ENCODE measurements at places on chromosomes 12 and 14.

GRCh38 chr12:117967043-117967442 is 1.7 kb downstream of the KSR2 start:
- no peak for DNase-seq

DNA sequence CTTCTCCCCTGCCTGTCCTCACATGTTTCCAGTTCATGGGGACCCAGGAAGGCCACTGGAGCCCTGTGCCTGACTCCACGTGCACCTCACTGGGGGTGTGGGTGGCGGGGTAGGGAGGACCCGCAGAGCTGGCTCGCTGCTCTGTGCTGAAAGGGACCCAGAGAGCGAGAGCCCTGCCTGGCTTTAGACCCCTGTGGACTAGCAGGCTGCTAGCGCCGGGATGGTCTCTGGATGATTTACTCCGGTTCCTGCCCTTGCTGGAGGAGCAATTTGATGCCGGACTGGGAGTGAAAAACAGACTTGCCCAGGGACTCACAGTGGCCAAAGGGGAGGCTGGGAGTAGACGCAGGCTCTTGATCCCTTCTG is 49.0 kb downstream of the NTF3 start:
- DNase-seq: no peak

DNA sequence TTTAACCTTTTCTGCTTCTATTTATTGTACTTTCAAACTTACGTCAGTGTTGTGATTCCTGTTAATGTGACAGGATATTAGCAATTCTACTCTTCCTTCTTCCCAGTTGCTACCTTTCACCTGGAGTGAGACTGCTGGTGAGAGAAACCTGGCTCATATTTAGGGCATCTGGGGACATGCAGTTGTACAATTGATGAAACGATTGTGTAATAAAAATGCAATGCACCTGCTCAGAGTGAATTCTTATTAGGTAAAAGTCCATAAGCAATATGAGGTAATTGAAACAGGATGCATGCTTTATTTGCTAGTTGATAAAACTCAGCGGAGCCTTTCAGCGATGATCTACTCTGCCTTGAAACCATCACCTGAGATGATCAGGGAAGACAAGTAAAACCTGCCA is 116.1 kb upstream of the FBXO33 start:
- no peak for DNase-seq

DNA sequence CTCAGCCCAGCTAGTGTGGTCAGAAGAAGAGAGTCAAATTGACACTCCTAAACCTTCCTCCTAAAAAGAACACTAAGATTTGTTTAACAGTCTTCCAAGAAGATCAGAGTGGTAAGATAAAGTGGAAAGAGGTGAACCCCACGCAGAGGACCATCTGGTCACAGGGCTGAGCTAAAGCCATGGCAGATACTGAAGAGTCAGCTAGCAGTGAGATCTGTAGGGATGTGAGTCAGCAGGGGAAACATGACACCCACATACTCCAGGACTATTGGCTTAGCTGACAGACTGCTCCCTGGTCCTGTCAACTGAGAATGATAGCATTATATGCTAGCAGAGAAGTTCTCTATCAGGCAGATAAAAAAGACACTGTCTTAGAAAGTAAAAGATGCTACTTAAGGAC is 269.4 kb upstream of the ALG10 start:
- no peak for DNase-seq

DNA sequence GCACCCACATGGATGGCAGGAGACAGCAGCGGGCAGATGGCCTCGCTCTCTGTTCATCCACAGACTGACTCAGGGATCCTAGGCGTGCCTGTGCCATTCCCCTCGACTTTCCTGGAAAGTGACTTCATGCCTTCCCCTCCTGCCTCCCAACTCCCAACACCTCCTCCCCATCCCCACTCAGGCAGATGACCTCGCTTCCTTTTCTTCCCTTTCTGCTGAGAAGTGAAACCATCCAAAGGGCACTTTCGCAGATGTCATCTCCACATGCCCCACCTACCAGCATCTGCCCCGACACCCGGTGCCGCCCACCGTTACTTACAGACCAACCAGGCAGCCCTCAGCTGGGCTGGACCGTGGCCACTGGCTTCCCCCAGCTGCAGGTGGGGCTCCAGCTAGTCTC is 29.6 kb downstream of the BEGAIN start:
- no peak for DNase-seq

GRCh38 chr14:72636094-72636493 is 257.8 kb downstream of the DPF3 start:
- no peak for DNase-seq

- no peak for DNase-seq
These were observed 14.5 kb downstream of the R3HDM2 start for GRCh38 chr12:57416039-57416996.

DNA sequence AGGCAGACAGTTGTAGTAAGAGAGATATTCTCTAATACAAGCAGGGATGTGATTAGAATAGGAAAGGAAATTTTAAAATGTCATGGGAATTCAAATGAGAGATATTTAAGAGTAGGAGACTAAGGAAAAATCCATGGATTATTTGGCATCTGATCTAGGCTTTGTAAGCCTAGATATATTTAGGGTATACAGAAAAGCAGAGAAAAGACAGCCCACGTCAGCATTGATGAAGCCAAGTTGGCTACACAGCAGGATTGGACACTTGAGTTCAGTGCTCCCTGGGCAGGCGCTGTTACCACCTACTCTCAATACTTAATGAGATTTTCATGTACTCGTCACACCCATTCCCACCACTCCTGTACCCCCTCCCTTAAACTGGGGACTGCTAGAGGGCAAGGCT is 1.7 kb upstream of the KCNJ8 start:
- no peak for DNase-seq

GRCh38 chr14:89276424-89276975 is 140.5 kb downstream of the FOXN3 start:
- DNase-seq: no peak

- no peak for DNase-seq
These were observed 4.0 kb downstream of the CHD4 start for GRCh38 chr12:6603095-6603567.

DNA sequence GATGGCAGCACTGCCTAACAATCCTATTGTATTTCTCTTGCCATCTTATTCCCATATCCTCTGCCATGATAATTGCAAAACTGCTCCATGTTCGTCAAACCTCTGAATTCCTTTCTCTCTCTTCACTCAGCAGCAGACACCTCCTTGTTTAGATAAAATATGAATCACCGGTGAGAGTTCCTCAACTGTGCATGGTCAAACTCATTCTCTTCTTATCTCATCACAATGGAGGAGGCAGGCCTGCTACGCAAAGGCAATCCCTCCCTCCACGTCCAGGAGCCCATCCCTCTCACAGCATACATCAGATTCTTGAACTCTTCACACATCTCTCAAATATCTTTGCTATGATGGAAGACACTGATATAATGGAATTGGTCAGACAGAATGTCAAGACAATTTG is 90.1 kb upstream of the DAAM1 start:
- no peak for DNase-seq

- DNase-seq: no peak
These were observed 248.8 kb downstream of the SUDS3 start for GRCh38 chr12:118625050-118625675.

DNA sequence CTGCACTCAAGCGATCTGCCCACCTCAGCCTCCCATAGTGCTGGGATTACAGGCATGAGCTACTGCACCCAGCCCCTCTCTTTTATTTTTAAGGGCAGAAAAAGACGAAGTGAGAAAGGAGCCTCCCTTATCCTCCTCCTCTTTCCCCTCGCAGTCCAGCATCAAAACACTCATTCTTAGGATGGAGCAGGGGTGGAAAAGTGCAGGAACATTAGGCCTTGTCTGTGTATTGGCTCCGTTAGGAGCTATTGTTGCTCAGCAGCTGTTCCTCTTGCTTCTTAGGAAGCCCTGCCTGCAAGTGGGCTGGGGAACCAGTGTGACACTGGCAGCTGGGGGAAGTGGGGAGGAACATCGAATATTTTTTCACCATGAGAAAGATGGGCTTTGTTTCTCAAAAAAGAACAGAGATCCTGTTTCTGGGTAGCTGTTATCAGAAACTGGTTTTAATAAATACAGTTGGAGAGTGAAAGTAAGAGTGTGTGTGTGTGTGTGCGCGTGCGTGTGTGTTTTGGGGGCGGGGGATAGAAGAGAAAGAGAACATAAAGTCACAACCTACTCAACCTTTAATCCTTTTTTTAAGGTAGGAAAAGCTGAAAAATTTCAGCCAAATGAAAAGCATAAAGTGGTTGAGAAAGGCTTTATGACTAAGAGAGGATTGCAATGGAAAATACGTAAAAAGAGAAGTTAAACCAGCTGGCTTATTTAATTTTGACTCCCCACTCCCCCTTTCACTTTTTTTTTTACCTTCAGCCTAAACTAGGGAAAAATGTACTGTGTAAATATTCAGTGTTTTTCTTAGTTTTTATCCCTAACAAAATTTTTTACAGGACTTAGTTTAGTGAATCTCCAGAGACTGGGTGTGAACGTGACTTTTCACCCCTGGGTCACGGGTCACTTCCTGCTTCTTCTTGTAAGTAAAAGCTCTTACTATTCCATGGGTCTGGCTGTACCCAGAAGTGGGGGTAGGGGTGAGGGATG is 197.2 kb upstream of the PLEKHG7 start:
- DNase-seq: no peak

DNA sequence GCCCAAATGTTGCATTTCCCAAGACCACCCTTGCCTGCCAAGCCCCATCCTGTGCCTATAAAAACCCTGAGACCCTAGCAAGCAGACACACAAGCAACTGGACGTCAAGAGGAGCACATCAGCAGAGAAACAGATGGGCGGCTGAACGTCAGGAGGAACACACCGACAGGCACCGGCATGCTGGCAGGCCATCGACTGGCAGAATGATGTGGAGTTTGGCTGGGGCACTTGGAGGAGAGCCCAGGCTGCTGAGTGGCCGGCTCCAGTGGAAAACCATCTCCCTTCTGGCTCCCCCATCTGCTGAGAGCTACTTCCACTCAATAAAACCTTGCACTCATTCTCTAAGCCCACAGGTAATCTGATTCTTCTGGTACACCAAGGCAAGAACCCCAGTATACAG is 130.1 kb downstream of the SLC41A2 start:
- no peak for DNase-seq

- no peak for DNase-seq
These were observed 45.1 kb downstream of the MYF5 start for GRCh38 chr12:80761838-80762237.

DNA sequence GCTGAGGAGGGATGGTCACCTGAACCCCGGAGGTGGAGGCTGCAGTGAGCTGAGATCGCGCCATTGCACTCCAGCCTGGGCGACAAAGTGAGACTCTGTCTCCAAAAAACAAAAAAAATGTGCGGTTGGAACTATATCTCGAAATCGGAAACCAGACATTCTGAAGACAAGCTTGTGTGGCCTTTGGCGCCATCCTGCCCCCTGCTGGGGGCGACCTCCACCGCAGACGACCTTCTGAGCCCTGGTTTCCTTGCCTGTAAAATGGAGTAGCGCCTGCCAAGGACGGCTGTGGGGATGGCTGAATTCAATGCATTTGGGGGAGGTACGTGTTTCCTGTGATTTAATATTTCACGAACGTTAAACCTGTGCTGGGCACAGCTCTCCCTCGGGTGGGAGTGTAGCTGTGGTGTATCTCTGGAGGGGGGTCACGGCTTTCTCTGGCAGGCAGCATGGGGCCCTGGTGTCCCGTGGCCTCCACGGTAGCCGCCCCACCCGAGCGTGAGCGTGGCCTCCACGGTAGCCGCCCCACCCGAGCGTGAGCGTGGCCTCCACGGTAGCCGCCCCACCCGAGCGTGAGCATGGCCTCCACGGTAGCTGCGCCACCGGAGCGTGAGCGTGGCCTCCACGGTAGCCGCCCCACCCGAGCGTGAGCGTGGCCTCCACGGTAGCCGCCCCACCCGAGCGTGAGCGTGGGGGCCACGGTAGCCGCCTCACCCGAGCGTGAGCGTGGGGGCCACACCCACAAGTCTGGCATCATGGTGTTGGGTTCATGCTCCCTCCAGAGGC is 55.3 kb downstream of the LRCOL1 start:
- DNase-seq: no peak

DNA sequence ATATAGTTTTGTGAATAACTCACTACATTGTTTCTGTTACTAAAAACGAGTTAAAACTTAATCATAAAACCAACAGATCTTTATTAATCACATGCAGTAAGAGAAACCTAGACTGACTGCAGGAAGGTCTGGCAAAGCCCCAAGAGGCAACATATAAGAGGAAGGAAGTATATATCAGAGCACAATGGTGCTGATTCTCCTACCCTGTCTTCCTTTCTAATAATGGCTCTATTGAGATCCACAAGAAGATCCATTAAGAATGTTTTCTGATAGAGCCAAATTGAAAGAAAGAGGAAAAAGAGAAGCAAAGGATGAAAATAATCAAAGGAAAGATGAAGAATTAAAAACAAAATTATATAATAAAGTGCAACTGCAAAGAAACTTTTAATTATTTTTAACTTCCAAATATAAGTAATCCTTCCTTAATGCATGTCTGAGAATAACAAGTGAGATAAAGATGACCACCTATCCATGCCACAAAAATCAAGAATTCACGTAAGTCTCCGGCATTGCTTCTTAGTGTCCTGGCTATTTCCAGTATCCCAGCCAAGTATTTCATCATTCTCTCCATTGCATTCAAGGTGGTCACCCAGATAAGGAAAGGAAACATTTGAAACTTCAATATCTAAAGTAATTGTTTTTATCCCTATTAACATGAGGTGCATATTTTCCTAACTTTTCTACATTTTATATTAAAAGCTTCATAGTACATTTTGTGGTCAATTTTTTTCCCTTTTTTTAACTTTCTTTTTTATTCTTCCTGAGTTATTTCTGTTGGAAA is 62.2 kb downstream of the SOX5 start:
- DNase-seq: no peak

GRCh38 chr14:104665114-104665656 is 24.2 kb upstream of the INF2 start:
- no peak for DNase-seq

DNA sequence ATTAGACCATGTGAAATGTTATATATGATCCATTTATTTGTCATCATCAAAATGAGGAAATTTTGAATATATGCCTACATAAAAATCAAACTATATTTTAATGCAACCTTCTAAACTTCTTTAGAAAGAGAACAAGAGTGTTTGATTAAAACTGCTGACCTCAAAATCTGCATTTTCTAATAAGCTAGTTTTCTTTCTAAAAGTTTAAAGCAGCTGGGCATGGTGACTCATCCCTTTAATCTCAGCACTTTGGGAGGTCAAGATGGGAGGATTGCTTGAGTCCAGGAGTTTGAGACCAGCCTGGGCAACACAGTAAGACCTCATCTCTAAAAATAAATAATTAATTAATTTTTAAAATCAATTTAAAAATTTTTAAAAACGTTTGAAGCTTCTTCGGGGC is 36.2 kb downstream of the GNPTAB start:
- no peak for DNase-seq

- no peak for DNase-seq
These were observed 71.4 kb downstream of the DENND5B start for GRCh38 chr12:31519511-31519910.
